ENCODE measurements at places on chromosomes 3 and 15.

GRCh38 chr3:154040283-154040682 is 80.9 kb upstream of the ARHGEF26 start:
- no peak for DNase-seq

DNA sequence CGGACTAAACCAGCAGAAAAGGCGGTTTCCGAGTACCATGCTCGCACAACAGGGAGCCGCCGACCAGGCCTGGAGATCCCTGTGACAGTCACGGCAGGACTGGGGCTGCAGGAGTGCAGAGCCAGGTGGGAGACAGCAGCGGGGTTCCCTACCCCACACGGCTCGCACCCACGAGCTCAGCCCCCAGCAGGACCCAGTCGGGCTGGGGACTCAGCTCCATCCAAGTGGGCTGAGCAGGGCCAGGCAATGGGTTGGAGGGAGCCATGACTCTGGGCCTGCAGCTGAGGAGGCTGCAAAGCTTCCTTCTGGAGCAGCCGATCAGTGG is 15.8 kb downstream of the XXYLT1 start:
- DNase-seq = no peak

GRCh38 chr3:149448331-149448831 is 26.1 kb upstream of the TM4SF4 start:
- no peak for DNase-seq

GRCh38 chr3:40754994-40755393 is 230.2 kb downstream of the ZNF621 start:
- no peak for DNase-seq

GRCh38 chr3:101266566-101266965 is 53.8 kb downstream of the IMPG2 start:
- no peak for DNase-seq

DNA sequence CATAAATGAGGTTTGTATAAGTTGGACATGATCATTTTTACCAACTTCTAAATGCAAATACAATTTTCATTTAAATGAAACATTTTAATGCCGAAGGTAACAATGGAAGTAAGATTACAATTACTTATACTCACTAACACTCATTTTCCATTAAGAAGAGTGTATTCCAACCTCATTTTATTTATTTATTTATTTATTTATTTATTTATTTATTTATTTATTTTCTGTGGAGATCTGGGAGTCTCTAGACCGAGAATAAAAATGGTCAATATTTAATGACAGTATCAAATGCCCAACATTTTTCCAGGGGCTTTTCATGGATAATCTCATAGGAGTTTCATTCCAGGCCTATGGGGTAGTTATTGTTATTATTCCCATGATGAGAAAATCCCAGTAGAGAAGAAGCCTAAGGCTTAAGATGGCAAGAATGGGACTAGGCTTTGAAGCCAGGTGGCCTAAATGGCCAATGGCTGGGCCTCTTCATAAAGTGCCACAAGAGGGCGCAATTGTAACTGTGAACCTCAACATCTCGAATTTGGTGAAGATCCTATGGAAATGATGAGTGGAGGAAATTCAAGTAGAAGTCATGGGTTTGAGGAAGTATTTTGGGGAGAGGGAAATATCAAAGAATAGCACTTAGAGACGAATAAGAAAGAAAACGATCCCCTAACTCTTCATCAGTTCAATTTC is 21.3 kb downstream of the VGLL3 start:
- DNase-seq = peak; percentile 45

DNA sequence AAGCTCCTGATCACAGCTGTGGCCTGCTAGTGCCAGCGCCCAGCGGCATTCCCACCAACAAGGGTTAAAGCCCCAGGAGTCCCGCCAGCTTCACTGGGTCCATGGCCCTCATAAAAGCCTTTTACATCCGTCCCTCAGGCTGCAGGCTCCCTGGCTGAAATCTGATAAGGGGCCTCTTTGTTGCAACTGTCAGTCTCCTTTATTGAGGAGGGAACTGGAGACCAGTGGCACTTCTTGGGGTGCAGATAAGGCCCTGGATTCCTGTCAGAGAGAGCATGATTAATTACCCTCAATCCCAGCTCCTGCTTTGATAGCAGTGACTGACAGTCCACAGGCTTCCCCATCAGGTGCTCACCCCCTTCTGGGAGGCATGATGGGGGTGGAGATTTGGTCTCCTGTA is 30.9 kb upstream of the CLK3 start:
- DNase-seq = no peak

- DNase-seq = no peak
Measured at GRCh38 chr15:66724732-66725463, 22.9 kb downstream of the SMAD6 start.

DNA sequence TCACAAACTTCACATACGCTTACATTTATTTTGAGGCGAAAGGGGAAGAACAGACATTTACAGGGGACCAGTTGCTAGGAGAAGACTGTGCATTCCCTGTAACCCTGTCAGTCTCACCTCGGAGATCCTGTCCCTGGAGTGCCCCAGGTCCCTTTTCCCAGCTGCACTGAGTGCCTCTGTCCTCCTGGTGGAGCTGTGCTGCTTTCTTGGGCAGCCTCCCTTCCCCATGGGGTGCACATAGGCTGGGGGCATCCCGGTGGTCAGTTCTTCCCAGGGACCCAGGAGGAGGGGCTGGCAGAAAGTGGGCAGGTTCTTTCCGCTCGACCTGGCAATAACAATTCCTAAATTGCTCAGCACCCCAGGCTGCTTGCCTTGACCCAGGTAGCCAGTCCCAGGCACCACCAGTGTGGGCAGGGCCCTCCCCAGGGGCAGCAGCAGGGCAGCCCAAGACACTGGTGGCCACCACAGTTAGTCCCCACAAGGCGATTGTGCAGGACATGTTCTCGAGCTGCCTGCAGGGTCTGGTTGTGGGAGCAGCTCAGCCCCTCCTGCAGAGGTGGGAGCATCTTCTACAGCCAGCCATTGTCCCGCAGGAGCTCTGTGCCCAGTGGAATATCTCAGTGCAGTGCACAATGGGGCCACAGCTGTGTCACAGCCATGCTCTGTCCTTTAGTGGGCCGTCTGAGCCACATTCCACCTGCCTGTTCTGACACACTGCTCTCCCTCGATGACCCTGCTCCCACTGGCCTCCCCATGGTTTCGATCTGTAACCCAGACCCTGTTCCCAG is 36.3 kb downstream of the APBA2 start:
- DNase-seq = no peak

GRCh38 chr3:77081240-77081661 is 41.4 kb downstream of the ROBO2 start:
- no peak for DNase-seq

DNA sequence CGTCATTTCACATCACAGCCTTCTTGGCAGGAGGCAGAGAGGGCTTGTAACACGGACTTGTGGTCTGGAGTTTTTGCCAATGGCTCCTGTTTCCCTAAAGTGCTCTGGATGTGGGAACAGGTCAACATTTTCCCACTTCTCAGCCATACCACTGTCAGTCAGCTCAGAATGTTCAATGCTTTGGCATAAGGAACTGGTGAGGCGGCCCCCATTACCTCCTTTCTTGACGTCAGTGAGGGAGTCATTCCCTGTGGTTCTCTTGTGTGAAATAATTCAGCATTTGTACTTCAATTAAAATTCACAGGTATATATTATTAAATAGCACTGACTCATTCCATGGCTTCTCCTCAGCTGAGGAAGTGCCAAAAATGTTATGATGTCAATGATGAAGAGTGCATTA is 167.1 kb downstream of the P3H2 start:
- DNase-seq = no peak
